ENCODE measurements at places on chromosomes 1 and 21.
A peak's percentile ranks its signal among the peaks of the same experiment; 100 is the strongest.

DNA sequence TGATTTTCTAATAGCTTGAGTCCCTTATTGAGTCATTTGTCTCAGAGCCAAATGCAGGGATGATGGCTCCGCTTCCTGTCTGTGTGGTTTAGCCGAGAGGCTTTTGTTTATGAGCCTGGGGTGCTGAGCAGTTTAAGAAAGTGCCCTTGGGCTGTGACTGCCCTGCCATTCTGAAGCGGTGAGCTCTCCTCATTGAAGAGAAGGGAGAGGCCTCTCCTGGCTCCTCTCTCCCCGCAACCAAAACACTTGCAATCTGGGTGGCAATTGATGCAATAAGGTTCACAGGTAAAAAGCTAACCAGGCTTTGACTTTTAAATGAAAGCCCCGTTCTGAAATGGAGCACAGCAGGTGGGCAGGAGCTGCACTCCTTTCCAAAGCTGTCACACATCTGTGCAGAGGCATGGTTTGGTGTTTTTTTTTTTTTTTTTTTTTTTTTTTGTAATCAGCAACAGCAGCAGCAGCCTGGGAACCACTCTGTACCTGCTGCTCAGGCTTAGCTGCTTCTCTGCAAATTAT, 403.7 kb downstream of the SIPA1L2 start:
- DNase-seq = peak; percentile 67

DNA sequence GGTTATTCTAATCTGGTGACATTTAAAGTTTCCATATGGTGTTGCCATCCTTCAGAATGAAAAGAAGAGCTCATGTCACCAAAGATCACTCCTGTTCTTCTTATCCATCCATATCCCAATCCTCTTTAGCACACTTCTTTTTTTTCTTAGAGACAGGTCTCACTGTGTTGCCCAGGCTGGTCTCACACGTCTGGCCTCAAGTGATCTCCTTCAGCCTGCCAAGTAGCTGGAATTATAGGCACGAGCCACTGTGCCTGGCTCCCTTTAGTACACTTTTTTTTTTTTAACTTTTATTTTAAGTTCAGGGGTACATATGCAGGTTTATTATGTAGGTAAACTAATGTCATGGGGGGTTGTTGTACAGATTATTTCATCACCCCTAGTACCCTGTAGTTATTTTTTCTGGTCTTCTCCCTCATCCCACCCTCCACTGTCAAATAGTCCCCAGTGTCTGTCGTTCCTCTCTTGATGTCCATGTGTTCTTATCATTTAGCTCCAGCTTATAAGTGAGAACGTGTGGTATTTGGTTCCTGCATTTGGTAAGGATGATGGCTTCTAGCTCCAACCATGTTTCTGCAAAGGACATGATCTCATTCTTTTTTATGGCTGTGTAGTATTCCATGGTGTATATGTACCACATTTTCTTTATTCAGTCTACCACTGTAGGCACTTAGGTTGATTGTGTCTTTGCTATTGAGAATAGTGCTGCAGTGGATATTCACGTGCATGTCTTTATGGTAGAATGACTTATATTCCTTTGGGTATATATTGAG, 40.6 kb downstream of the CTTNBP2NL start:
- peak; percentile 2 for DNase-seq

- no peak for DNase-seq
These were observed 20.0 kb upstream of the PDZK1IP1 start for GRCh38 chr1:47209725-47210325.

GRCh38 chr1:227744668-227745067, 9.4 kb downstream of the SNAP47 start:
- DNase-seq = no peak

DNA sequence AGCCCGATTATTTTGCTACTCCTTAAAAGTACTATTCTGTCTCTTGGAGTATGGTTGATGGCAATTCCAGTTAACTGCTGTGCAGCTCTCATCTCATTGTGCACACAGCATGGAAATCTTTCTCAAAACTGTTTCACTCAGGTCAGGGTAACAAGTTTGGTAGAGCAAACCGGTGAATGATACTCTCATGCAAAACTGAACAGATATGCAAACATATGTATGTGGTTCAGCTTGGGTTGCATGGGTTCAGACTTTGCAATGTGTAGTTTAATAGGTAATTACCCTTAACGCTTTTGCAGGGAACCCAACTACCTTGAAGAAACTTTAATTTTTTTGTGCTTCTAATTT, 2.2 kb downstream of the GADD45A start:
- DNase-seq = no peak

GRCh38 chr1:230788561-230789275, 41.5 kb downstream of the CAPN9 start:
- no peak for DNase-seq

GRCh38 chr1:157968946-157969345, 24.5 kb upstream of the KIRREL1 start:
- no peak for DNase-seq

DNA sequence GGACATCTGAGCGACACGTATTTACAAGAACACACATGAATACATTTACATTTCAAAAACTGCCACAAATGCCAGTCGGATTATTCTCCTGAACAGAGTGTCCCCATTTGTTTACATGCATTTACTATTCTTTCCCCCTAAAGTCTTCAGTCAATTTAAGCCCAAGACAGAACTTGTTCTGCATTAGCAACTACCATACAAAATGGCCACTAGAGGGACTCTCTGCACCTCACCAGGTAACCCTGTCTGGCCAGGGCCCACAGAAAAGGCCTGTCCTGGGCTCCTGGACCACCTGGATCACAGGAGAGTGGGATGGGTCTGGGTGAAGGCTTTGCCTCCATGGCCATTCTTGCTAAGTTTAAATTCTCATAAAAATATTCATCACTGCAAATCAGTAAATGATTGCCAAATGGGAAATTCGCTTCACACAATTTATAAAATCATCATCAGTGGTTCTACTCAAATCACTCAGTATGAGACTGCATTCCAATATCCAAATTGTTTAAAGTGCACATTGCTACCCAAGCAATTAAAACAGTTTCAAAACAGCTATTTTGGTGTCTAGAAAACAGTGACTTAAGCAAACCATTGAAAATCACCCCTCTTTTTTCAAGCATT, 12.5 kb upstream of the GUCA2A start:
- no peak for DNase-seq

DNA sequence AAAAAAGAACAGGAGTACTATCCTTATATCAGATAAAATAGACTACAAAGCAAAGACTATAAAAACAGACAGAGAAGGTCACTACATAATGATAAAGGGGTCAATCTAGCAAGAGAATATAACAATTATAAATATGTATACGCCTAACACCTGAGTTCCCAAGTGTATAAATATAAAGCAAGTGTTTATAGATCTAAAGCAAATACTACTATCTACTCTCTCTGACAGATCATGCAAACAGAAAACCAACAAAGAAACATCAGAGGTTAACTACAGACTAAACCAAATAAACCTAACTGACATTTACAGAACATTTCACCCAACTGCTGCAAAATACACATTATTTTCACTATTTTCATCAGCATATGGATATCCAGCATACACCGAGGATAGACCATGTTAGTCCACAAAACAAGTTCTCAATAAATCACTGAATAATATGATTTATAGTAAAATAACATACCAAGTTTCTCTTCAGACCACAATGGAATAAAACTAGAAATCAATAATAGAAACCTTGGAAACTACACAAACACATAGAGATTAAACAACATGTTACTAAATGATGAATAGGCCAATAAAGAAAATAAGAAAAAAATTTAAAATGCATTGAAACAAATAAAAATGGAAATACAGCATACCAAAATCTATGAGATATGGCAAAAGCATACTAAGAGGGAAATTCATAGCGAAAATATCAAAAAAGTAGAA, 22.7 kb downstream of the UCHL5 start:
- DNase-seq = no peak

GRCh38 chr1:212595229-212595628, 13.3 kb upstream of the ATF3 start:
- DNase-seq = no peak

DNA sequence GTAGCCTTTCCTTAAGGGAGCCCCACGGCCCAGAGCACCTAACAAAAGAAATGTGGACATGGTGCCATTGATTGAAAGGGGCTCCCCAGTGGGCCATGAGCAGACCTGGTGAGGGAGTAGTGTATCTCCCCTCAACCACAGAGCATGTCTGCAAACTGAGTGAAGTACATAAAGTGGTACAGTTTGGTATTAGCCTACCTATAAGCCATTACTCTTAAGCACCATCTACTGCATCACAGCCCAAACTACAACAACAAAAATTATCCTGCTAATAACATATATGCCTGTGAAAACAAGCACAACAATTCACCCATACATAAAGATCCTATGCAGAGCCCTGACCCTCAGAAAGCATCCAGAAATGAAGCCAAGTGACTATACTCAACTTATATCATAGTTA, 407.8 kb downstream of the PTPRC start:
- no peak for DNase-seq

GRCh38 chr1:208431721-208432120, 187.5 kb upstream of the PLXNA2 start:
- DNase-seq = no peak

DNA sequence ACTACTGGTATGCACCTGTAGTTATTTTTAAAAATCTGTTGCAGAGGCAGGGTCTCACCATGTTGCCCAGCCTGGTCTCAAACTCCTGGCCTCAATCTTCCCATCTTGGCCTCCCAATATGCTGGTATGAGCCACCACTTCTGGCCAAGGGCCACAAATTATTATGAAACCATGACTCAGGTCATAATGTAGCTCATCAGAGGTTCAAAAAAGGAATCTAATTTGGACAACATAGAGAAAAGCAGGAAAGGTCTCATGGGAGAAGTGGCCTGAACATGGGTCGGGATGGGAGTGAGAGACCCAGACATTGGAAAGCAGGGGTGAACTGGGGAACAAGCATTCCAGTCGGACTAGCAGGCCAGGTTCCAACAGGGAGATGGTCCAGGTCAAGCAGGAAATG, 45.2 kb upstream of the C1orf198 start:
- no peak for DNase-seq

- no peak for DNase-seq
These were observed 35.9 kb upstream of the CTTNBP2NL start for GRCh38 chr1:112359961-112360767.

- no peak for DNase-seq
These were observed 18.1 kb downstream of the GALNT2 start for GRCh38 chr1:230085178-230085515.

- DNase-seq = no peak
These were observed 21.9 kb upstream of the RABGGTB start for GRCh38 chr1:75764057-75764655.

DNA sequence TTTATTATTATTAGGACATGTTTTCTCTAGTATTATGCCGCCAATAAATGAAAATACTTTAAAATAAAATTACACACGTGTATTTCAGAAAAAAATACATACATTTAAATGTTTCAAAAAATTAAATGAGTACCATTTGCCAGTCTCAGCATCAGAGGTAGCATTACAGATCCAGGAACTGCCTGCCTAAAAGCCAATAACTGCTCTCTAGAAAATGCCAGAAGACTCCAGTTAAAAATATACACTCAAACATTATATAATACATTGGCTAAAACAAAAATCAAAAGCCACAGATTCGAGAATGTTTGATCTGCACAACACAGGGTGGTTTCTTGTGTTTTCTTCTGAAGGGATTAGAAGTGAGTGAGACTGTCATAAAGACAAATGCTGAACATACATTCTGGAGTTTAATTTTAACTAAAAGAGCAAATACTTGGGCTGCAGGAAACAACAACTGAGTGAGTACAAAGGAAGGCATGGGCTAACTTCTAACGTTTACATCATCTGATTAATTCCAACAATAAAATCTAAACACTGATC, 105.5 kb downstream of the RERE start:
- no peak for DNase-seq

DNA sequence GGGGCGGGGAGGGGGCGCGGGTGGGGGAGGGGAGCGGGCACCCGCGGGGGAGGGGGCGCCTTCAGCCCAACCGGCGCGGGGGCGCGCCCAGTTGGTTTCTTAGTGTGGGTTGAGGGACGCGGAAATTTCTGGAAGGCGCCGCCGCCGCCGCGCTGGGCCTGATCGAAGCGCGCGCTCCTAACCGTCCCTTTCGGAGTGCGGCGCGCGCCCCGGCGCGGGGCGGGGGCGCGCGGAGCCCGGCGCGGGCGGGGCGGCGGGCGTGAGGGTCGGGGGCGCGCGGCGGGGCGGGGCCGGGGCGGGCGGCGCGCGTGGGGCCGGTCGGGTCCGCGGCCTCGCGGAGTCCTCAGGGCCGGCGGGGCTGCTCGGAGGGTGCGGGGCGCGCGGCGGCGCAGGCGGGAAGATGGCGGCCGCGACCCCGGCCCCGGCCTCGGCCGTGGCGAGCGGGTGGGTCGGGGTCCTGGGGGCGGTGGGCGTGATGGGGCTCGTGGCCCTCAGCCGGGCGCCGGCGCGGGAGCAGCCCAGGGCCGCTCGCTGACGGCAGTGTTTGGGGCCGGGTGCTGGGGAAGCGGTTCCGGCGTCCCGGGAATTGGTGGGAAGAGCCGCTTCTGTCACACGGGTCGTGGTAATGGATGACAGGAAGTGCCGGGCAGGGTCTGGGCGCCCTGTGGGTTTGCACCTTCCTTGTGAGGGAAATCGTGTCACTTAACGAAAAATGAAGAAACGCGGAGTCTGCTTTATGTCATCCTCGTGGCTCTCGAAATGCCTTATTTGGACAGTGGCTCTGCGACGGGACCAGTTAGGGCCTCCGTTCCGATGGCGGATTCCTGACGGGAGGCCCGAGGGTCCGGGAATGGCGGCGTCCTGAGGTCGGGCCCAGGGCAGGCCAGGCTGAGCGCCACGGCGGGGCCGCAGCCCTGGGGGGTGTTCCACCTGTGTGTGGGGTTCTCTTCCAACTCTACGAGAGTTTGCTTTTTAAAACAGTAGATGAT, 764 bp downstream of the PKNOX1 start:
- DNase-seq = peak; percentile 72

DNA sequence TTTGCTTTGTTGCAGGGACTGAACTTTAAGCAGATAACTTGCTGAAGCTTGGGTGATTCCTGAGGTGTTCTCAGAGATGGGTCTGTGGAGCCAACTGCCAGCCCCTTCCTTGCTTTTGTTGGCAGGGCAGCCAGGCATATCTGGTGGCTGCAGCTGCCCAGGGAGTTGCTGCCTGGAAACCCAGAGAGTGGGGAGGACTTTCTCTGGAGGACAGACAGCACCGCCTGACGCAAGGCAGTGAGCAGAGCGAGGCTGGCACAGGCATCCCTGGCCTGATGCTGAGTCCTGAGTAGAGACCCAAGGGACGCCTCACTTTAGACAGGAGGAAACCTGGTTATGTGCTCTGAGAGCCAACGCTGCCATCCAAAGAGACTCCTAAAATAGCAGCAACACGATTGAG, 9.8 kb upstream of the OLFML2B start:
- no peak for DNase-seq

DNA sequence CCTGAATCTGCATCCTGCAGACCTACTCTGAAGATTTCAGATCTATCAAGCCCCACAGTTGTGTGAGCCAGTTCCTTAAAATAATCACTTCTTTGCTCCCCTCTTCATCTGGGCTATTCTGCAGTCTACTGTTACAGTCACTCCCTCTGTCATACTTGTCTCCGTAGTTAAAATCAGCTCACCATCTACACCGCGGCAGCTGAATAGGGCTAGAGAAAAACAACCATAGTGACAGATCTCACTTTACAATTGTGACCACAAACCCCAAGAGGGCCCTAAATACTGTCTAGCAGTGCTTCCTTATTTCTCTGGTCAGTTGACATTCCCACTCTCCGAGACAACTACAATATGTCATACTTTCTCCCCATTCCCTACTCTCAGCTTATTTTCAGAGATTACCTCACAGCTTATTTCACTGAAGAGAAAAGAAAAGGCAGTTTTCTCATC, 12.9 kb downstream of the DESI2 start:
- no peak for DNase-seq

GRCh38 chr1:58874342-58874741, 90.5 kb upstream of the JUN start:
- DNase-seq = no peak
